ENCODE measurements at places on chromosomes 5 and 9.

DNA sequence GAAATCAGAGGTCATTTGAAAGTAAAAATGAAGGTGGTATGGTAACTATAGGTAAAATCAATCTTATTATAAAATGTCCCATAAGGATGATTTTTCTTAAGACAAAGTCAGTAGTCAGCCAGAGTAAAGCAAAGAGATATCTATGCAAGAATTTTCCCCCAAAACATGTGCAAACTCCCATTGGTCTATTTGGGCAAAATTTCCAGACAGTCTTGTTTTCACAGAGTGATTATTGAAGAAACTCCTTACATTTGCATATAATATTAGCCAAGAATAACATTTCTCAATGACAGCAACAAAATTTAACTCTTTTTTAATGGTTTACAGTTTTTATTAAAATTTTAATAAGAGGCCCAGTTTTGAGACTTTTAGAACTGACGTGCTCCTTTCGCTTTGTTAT is 406.1 kb upstream of the GRAMD2B start:
- no peak for DNase-seq

- no peak for DNase-seq
Observed at GRCh38 chr5:179438011-179438441, 92.8 kb upstream of the ADAMTS2 start.

DNA sequence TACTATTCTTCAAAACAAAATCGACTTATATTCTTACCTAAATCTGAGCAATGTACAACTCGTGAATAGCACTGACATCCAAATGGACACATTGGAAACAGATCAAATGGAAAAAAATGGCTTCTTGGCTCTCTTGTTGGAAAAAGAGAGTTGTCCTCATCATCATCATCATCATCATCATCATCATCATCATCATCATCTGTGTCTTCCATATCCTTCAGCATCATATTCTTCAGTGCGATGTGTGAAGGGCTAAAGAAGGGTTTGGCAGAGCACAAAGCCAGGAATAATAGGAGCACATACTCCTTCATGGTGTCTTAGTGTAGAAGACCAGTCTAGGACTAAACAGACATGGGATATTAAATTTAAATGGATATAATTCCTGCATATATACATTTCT is 7.7 kb downstream of the ASPN start:
- DNase-seq = no peak

DNA sequence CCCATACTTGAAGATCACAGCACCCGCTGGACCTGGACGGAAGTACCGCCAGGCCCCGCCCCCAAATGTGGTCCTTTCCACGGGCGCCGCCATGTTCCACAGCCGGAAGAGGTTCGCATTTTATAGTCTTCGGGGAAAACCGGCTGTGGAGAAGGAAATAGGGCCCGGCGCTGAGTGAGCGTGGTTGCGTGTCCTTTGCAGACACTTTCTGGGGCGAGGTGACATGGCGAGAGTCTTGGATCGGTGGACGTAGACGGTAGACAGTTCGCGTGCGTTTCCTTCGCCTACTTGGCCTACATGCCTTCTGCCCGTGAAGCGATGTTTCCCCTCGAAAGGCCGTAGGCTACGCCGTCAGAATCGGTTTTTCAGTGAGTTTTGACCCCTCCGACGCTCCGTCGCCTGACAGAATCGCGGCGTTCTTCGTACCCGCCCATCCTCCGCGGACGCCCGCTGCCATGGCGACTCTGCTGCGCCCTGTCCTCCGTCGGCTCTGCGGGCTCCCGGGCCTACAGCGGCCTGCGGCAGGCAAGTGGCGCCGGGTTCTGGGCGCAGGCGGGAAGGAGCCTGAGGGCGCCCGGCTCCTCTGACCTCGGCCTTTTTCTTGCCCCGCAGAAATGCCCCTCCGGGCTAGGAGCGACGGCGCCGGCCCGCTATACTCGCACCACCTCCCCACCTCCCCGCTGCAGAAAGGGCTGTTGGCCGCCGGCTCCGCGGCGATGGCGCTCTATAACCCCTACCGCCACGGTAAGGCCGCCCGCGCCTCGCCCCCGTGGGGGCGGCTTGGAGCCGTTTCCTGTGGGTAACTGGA is at the start of the genes COQ4 and TRUB2:
Gene COQ4 (plus strand): TSS at position 436 of the 808 bp plus-strand sequence. CDS start 20 bp downstream, at position 456.
Gene TRUB2 (minus strand): TSS at position 44 of the 808 bp plus-strand sequence. CDS start 39 bp downstream, at position 5.
- DNase-seq = peak; percentile 95

- no peak for DNase-seq
Observed at GRCh38 chr9:127506814-127507750, 55.8 kb downstream of the LRSAM1 start.

Data from HS-27A (cell line).